ENCODE measurements at places on chromosomes 6 and 20.

DNA sequence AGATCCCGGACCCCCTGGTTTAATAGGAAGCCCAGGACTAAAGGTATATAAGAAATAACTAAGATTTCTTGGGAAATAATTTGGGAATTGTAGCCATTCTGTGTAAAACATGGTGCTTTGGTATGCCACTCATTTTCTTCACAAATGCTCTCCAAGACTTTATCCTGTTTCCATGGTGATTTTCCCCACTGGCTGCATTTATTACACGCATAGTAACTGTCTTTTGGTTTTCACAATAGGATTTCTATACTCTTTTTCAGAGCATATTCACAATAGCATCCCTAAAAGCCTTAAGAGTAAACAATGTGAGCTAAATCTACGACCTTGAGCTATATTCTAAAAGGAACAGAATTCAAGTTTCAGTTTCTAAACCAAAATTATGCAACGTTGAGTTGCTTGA, 160.8 kb downstream of the COL9A1 start:
- no peak for DNase-seq

- no peak for DNase-seq
Measured at GRCh38 chr6:166950443-166950821, 5.9 kb downstream of the RNASET2 start.

GRCh38 chr6:118889163-118889562, 4.8 kb upstream of the ASF1A start:
- no peak for DNase-seq

- no peak for DNase-seq
Measured at GRCh38 chr20:2365666-2366065, 15.0 kb upstream of the TGM6 start.

DNA sequence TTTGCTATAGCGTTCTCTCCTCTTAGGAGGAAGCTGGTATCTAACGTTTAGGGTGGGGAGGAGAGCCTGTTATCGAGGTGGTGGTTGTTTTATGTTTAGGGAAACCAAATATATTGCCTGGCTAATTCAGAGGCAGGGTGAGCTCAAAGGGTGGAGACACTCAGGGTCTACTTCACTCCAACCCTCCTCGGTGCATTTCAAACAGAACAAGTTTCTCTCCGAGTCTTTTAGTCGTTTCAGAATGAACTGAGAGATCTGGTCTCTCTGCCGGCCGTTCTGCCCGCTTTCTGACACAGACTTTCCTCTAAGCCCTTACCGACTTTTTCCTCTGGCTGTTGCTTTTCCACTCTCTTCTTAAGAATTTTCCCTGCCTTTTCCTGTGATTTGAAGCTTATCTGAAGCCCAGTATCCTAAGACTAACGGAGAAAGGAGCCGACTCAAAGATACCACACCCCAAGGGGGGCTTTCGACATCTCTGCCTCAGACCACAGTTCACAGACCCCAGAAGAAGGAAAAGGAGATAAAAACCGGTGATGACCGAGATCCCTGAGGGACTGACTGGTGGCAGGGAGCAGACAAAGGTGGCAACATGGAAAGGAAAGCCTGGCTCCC, 865 bp downstream of the STK38 start:
- DNase-seq = no peak

DNA sequence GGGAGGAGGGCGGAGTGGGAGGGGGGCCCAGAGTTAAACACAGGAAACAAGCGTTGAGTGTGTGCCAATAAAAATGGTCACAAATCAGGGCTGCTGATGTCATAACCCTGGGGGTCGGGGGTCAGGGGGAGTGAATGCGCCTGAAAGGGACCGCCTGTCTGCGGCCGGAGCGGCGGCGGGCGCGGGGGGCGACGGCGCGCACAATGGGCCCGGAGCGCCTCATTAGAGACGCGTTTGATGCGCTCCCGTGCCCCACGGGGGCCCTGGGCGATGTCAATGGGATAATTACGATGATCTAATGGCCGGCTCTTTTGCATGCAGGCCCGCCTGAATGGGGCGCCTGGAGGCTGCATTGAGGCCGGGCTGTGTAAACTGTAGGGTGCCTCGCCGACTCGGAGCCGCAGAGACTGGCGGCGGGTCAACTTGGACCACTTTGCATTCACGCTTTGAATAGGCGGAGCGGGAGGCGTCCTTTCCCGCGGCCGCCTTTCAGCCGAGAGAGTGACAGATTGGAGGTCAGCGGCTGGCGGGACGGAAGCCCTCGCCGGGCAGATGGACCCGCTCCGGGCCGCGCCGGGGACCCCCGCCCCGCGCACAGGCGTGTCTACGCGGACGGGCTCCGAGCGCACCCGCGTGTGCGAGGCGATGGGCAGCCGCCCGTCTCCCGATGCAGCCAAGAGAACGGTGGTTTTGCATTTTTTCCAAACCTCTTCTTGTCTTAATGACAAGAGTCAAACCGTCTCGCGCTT, 296.1 kb downstream of the TFAP2C start:
- DNase-seq = no peak

DNA sequence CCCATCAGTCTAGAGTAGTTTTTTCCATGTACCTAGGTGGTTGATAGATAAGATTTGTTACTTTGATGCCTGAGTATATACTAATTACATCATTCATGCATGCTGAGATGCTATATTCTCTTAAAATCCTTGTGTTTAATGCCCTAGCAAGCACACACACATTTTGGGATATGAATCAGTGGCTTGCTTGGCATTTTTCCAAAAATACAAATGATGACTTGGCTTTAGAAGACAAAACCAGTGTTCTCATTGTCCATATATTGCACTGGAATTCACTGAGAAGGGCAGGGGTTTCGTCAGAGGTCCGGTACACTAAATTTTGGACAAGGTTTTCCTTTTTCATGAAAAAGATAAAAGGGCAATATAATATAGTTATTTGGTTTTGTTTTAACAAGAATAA, 24.9 kb downstream of the GTPBP2 start:
- no peak for DNase-seq

DNA sequence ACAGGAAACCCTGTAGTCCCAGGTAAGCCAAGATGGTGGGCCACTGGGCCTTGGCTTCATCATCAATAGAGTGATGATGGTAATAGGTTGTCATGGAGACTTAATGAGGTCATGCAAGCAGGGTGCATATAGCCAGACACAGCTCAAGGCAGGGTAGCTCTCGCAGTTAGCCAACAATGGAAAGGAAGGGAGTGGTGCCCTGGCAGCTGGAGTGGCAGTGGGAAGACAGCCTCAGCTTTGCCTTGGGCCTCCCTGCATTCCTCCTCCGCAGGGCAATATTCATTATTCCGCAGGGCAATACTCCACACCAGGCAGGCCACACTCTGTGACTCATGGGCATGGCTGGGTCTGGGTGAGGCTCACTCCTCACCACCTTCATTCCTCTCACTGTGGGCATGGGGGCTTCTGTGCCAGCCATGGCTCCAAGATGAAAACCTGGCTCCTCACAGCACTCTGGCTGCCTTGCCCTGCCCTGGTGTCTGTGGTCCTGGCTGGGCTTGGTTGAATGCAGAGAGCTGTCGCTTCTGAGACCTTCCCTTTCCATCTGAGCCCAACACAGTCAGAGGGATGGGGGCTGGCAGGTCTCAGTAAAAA, 163.1 kb upstream of the PMEPA1 start:
- DNase-seq = no peak

GRCh38 chr6:132122871-132123270, 171.7 kb upstream of the CCN2 start:
- DNase-seq = no peak

DNA sequence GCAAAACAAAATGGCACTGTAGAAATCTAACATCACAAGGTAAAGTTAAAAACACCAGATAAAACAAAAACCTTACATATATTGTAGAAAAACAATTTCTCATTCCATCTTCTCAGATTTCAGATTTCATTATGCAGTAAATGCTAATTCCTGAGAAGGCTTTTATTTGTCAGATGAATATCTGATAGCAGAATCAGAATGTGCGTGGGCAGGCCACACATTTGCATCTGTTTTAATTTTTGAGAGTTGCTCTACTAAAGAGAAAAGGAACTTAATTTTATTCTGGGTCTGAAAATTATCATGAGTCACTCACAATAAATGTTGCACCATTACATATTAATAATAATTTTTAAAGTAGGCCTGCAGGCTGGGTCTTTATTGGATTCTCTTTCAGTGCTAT, 329.3 kb upstream of the SPTLC3 start:
- no peak for DNase-seq

GRCh38 chr6:154938221-154938580, 56.9 kb upstream of the TIAM2 start:
- no peak for DNase-seq

DNA sequence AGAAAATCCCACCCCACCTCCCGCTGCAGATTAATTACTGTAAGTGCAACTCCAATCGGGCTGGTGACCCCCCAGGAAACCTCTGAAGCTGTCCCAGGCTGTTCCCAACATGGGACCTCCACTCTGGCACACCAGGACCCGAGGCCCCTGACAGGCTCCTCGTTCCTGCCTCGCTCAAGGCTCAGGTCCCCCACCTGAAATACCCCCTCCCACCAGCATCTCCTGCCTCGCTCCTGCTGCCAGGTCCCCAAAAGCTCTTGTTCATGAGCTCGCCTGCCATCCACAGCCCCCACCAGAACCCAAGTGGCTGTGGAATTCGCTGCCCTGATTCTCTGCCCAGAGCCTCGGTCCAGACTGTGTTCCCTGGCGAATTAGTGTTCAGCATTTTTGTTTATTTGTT, 26.1 kb downstream of the NPEPL1 start:
- no peak for DNase-seq

DNA sequence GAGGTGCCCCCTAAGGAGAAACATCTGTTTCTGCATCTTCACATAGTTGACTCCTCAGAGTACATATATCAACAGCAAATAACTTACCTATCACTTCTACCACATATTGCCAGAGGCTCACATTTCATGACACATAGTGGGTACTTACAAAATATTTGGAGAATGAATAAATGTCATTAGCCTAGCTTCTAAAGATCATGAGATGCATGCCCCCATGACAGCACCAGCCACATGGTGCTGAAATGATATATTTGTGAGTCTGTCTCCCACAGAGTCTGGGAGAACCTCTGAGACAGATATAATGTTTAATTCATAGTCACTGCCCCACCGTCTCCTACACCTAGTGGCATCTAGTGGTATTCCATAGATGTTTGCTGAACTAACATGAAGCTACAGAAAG, 555.6 kb downstream of the KIF16B start:
- DNase-seq = no peak

GRCh38 chr6:37709932-37710555, 12.4 kb upstream of the MDGA1 start:
- no peak for DNase-seq

DNA sequence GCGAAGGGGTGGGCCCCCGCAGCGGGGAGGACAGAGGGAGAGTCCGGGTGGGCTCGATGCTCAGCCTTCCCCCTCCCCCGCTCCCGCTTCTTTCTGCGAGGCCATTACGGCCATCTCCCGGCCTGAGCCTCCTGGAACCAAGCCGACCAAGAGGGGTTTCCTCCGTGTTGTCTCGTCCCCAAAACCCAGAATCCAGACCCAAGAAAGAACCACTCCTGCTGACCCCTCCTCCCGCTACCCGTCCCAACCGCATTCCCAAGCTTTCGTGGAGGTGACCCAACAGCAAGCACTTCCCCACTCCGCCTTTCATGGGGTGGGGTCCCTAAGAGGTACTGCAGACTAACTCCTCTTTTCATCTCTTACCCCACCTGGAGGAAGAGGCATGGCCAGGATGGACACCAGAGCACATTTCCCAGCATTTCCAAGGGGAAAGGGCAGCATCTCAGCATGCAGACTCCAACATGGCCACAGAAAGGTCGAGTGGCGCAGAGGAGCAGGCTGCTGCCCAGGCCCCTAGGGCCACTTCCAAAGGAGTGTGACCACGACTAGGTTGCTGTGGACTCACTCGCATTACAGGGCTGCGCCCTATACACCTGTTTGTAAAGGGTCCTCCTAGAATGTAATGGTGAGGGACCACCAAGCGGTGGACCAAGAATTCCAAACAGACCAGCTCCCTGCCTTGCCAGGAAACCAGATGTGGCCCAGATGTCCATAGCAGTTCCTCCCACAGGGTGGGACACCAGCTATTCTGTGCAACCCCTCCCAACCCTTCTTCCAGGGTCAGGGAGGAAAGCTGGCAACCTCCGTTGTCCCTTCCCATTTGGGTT, 53.4 kb downstream of the MRPL14 start:
- DNase-seq = no peak

DNA sequence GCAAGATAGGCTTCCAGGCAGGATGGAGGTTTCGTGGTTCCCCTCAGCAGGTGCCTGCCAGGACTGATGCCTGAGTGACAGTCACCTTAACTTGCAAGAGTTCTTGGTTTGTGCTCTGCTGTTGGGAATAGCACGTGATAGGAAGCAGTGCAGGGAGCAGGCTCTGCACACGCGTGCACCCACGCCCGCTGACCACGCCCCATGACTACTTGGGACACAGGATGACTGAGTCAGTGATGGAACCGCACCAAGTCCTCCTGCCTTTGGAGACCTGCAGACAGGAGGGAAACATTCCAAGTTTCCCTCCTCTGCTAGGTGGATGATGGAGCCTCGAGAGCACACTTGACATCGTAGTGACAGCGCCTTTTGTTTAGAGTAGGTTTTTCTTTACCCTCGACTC, 164.2 kb downstream of the DTNBP1 start:
- no peak for DNase-seq

- DNase-seq = peak; percentile 72
Measured at GRCh38 chr20:62355516-62355877, 11.6 kb downstream of the LAMA5 start.

- DNase-seq = no peak
Measured at GRCh38 chr6:120407696-120408095, 926.6 kb downstream of the TBC1D32 start.

DNA sequence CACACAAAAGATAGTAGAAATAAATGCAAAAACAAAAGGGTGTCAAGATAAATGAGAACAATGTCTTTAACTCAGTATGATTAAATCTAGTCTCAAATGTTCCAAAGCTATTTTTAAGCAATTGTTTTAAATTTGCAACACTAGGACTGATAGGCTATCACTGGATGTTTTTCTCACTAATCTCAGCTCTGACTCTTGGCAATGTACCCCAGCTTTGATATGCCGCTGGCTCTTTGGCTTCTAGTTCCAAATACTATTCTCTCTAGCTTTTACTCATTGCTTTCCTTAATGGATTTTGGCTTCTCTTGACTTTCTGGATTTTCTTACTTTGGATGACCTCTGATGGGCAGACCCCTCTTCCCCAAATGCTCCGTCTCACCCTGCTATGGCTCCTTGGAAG, 116.0 kb upstream of the SLC35B3 start:
- DNase-seq = no peak

DNA sequence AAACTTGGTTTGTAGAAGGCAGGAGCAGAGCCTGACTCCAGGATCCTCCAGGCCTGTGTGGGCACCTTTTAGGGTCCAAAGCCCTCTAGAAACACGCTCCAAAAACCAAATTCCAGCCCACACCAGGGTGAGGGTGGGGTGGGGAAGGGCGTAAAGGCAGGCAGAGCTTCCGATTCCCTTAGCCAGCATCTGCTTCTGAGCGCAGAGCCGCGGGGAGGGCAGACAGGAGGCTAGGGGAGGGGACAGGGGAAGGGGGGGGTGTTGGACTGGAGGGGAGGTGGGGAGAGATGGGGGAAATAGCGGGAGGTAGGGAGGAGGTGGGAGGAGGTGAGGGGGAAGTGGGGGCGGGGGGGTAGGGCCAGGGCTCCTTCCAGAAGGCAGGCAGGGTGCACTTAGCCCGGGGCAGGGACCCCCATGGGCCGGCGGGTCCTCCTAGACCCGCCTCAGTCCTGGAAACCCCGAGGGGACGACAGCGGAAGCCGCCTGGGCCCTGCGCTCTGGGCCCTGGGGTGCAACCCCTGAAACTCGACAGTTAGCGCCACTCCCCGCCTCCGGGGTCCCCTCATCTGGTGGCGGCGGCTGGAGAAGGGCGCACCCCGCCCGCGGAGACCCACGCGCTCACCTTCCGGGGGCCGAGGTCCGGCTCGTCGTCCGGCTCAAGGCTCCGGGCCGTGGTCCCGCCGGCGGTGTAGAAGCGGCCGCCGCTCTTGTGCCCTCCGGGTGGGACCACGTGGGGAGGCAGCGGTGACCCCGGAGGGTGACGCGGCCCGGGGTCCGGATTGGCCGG, 22.0 kb upstream of the FRMD1 start:
- no peak for DNase-seq
